Activated CD4-positive, alpha-beta T cell treated with anti-CD3 and anti-CD28 coated beads for 1 hour (primary cell): ENCODE measurements at places on chromosomes 11 and 22.

DNA sequence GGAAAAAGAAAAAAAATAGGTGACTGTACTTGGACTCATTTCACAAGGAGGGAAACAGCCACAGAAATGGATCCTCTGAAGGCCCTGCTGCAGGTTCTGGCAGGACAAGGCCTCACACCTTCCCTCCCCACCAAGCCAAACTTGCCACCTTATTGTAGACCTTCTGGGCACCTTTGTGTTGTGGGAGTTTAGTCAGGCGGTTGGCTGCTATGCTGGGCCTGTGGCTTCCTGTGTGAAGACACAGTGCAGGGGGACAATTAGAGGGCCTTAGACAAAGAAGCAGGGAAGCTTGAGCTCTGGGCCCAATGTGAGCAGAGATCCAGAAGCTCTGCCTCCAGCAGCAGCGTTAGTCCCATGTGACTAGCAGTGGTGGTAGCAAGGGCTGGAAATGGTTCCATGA lies 4.2 kb downstream of the RAB1B start:
- no peak for DNase-seq

DNA sequence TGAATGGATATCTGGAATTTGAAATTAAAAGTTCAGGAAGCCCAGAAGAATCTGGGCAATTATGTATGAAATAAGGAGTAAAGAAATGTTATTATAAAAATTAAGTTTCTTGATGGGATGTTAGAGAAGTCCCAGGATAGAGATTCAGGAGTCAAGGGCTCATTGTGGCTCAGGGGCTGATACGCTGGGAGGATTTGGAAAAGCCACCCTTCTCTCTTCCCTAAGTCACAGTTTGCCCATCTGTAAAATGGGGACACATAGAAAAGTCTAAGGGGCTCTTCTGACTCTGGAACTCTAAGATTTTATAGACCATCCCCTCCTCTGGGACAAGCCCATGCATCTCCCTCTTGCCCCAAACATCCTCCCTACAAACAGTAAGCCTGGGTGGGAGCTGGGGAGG lies 118.1 kb downstream of the TIMP3 start:
- no peak for DNase-seq

DNA sequence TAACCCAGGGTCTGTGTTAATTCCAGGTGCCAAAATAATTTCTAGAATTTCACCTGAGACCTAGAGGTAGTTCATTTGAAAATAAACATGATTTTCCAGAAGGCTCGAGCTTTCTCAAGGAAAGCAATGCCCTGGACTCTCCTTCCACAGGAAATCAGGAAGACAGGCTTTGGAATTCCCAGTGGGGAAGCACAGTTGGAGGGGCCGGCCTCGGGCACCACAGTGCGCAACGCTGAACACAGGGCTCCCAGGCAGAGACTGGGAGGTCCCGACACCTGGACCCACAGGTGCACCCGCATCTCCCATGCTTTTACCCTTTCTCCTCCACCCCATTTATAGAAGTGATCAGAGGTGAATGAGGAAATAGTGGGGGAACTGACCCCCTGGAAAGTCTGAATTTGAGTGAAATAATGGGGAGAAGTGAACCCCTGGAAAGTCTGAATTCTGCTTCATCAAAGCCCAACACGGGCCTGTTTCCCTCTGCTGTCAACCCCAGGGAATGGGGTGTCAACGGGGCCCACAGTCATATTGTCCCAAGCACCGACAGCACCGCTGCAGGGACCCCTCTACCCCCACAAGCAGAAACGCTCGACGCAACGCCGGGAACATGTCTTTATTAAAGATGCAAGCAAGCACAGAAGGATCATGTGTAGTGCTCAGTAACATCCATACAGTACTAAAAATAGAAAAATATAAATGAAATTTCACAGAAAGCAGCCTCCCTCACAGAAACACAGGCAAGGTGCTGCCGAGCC lies 12.0 kb upstream of the EFCAB6 start:
- DNase-seq: no peak

- DNase-seq: no peak
These were observed 64.7 kb upstream of the WNT7B start for GRCh38 chr22:46041642-46042041.

DNA sequence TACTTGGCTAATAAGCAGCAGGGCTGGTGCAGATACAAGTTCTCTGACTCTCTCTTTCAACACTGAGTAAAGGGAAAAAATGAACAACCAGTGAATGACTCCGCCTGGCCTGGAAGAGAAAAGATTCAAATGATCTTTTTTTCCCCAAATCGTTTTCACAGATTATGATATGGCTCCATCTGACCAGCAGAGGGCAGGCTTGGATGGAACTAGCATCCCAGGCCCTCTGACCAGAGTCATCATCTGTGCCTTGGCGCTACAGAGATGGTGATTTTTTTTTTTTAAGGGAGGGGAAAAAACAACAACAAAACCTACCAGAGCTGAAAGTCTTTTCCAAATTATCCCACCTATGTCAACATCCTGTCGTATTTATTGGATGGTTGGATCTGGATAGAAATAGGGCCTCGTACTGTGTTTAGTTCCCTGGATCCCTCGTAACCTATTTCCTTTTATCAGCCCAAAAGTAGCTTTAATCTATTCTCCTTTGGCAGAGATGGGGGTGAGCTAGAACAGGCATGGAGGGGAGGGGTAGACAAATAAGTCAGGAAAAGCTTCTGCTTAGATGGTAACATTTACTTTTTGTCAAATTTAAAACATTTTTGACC lies 69.7 kb downstream of the PRSS23 start:
- DNase-seq: no peak

- DNase-seq: no peak
These were observed 520.8 kb downstream of the NELL1 start for GRCh38 chr11:21190181-21190580.
